ENCODE measurements at places on chromosomes 4 and X.

GRCh38 chrX:40062525-40063155, 35.1 kb downstream of the BCOR start:
- no peak for DNase-seq

DNA sequence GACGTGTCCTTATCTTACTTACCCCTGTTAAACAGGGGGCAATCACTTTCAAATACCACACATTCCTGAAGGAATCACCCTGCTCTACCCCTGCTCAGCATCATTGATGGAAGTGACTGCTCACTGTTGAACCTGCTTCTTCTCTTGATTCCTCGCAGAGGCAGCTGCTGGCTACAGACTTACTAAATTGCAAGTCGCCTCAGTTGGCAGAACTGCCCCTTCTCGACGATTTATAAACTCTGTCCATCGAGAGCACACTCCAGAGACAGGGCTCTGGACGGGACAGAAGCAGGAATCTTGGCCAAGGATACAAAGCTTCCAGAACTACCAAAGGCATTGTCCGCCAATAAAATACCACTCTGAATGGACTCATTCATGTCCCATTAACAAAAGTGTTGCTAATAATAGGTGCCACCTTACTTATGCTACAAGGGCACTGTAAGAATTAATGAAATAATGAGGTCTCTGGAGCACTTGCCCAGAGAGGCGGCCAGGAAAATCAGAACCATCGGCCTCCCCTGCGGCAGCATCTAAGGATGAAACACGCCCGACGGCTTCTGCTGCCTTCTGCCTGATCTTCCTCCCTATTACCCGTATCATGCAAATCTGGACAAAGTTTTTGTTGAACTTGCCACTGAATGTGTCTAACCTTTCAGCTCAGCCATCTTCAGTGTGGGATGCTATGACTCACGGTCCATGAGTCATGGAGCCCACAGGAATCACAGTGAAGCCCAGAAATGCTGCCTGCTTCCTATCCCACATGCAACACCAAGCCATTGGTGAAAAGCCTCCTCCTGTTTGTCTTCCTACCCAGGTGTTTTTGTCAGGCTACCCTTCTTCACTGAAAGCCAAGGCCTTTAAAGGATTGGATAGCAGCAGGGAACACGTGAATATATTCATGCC, 164.9 kb downstream of the MAML3 start:
- DNase-seq, result no peak

DNA sequence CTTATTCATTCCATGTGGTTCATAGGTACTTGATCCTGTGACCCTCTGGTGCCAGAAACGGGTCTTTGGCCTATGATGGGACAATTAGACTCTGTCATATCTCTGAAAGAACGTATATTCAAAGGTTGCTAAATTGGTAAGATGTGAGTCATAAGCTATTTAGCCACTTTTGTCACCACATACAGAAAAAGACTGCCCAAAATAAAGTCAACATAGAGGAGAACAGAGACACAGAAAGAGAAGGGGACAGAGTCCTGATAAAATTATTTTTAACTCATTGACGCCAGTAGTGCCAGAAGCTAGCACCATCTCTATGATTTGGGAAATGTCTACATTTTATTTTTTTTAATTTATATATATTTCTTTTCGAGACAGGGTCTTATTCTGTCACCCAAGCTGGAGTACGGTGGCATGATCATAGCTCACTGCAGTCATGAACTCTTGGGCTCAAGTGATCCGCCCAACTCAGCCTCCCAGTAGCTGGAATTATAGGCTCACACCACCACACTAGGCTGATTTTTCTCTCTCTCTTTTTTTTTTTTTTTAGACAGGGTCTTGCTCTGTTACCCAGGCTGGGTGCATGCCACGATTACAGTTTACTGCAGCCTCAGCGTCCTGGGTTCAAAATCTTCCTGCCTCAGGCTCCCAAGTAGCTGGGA, 92.1 kb upstream of the COX18 start:
- DNase-seq, result no peak

DNA sequence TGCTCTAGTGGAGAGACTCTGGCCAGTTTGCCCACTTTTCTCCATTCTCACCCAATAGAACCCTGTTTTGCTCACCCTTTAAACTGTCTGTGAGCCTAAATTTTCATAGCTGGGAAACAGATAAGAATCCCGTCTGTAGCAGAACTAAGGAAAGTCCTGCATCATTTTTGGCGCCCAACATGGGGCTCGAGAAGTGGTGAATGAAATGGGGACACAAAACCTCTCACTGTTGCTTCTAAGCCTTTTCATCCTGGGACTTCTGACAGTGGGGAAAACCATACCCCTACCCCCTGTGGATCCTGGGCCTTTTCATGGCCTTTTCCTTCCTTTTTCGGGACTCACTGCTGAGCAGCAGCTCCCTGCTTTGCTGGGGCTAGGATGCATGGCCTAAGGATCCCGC, 189.9 kb downstream of the INPP4B start:
- DNase-seq, result no peak

DNA sequence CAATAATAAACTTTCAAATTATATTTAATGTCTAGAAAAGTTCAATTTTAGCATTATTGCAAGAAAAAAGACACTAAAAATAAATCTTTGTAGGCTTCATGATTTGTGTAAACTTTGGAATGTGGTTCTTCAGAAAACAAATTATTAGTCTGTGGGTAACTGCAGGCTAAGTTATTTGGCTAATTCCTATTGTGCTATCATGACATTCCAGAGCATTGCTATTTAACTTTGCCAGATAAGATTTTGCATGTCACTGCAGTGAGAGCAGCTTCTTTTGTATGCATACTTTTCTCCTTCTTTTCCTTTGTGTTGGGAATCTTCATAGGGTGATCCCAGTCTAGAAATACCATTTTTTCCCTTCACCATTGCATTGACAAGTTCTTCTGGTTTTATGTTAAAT, 130.0 kb downstream of the AWAT2 start:
- no peak for DNase-seq

- DNase-seq, result no peak
These were observed 78.7 kb downstream of the PRKG2 start for GRCh38 chr4:81136161-81136905.

- no peak for DNase-seq
These were observed 38.9 kb downstream of the TKTL1 start for GRCh38 chrX:154334496-154334895.

All from activated CD8-positive, alpha-beta memory T cell treated with anti-CD3 and anti-CD28 coated beads, Interleukin-2, amount 10 ng/mL, durations not matched to agents 7 days and 5 days (primary cell).